Activated CD4-positive, alpha-beta T cell treated with anti-CD3 and anti-CD28 coated beads for 48 hours (primary cell): ENCODE measurements at places on chromosomes 2 and 18.

DNA sequence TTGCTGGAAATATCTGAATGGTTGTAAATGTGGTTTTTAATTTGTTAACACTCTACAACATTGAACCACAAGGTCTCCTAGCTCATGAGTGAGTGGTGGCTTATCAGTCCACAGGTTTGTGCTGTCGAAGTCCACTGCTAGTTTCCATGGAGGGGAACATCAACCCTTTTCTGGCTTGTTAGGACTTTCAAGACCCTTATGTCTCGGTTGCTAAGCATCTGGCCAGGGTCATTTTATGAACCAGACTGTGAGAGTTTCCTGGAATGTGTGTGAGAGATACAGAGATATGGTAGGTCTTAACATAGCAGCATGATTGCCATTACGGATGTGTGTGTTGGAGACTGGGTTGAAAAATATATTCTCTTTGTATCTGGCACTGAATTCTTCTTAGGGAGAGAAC, 36.9 kb downstream of the KCNE4 start:
- DNase-seq = no peak

DNA sequence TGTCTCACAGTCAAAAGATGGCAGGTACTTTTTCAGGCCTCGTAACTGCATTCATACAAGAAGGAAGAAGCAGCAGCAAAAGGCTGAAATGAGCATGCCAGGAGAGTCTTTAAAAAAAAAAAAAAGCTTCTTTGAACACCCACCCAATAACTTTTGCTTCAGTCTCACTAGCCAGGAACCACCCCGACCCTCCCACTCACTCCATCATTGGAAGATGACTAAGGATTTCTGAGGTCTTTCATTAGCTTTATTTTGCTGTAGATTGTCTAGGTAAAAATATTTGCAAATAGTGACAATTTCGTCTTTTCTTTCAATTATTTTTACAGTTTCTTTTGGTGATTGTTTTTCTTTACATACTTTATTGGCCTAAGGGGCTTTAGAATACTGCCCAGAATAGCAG, 37.9 kb downstream of the RBBP8 start:
- DNase-seq = no peak

- DNase-seq = peak; percentile 4
Measured at GRCh38 chr2:224722250-224722649, 6.1 kb upstream of the CCDC195 start.

DNA sequence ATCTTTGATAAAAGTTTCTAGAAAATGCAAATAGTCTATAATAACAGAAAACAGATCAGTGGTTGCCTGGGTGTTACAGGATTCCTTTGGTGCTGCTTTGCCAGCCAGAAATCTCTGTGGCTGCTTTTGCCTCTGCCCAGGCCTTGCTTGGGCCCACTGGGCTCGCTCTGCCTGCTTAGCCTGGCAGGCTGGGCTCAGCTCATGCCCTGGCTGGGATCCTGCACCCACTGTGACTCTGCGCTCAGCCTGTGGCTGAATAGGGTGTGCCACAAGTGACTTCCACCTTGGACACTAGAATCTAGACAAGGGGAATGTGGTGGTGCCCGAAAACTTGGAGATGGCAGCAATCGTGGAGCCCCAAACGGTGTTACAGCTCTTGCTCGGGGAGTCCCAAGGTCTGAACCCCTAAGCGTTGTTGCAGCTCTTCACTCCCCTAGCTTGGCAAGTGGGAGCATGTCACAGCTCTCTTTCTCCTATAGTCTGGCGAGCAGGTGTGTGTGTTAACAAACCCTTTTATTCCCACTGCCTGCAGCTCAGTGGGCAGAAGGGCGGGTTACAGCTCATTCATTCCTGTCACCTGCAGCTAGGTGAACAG, 50.9 kb downstream of the FBXO48 start:
- no peak for DNase-seq

- no peak for DNase-seq
Measured at GRCh38 chr18:8319798-8320489, 289.3 kb upstream of the RAB12 start.
